RCC 7860 (cell line): ENCODE measurements at places on chromosomes 11 and 22.

DNA sequence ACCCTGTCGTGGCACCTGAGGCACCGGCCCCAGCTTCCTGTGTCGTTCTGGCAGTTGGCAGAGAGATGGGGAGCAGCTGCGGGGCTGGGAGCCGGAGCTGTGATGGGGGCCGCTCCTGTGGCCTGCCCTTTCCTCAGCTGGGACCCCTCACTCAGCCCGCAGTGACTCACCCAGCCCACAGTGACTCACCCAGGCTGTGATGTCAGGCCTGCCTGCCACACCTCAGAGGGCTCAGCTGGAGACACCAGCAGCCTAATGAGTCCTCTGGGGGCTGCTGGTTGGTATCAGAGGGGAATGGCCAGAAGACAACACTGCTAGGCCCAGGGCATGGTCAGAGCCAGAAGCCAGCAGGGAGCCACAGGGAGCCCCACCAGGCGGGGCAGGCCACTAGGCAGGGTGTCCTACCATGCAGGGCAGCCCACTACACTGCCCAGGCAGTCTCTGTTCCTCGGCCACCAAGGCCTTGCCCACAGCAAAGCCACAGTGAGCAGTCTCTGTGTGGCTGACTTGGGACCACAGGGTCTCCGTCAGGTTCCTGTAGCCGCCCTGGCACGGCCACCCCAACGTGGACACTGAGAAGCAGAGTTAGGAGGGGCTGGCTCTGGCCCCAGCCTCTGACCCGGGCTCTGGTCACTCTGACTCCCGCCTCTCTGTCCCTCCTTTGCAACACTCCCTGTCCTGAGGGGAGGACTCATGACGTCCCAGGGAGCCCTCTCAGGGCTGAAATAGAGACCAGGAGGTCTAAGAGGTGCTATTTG is 4.2 kb upstream of the FXYD2 start:
- DNase-seq, result peak; percentile 81

DNA sequence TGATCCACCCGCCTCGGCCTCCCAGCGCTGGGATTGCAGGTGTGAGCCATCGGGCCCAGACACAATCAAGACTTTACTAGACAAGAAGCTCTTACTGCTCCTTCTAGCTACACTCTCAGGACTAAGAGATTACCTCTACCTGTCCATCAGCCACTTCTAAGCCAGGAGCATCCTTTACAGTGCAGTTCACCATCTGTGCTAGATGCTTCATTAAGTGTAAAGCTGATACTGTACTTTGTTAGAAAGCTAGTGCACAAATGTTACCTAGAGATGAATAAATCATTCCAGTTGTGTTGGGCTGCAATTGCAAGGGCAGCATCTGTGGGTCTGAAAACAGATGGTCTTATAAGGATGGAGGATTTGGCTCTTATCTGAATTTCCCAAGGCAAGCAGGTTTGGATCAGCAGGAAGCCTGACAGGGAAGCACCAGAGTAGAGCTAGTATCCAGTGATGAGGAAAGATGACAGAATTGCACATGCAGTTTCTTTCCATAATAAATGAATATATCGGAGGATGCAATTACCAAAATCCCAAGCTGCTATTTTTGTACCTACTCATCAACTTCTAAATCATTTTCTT is 58.3 kb downstream of the FAM168A start:
- no peak for DNase-seq

DNA sequence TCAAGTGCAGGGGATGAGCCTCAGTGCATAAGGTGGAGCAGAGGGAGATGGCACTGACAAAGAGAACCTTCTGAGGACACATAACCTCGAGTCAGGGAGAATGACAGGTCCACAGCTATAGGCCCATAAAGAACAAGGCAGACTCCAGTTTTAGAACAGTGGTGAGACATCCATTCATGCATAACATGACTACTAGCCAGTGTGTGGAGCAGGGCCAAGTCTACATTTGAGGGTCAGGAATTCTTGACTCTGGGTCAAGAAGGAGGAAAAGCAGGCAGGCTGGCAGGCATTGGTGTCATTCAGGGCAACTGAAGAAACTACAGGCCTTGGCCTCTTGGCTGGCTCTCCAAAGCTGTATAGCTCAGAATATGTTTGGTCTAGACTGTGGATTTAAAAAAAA is 54.9 kb downstream of the MTNR1B start:
- peak; percentile 83 for DNase-seq

GRCh38 chr11:1149545-1149944 is 8.2 kb upstream of the MUC5AC start:
- no peak for DNase-seq

DNA sequence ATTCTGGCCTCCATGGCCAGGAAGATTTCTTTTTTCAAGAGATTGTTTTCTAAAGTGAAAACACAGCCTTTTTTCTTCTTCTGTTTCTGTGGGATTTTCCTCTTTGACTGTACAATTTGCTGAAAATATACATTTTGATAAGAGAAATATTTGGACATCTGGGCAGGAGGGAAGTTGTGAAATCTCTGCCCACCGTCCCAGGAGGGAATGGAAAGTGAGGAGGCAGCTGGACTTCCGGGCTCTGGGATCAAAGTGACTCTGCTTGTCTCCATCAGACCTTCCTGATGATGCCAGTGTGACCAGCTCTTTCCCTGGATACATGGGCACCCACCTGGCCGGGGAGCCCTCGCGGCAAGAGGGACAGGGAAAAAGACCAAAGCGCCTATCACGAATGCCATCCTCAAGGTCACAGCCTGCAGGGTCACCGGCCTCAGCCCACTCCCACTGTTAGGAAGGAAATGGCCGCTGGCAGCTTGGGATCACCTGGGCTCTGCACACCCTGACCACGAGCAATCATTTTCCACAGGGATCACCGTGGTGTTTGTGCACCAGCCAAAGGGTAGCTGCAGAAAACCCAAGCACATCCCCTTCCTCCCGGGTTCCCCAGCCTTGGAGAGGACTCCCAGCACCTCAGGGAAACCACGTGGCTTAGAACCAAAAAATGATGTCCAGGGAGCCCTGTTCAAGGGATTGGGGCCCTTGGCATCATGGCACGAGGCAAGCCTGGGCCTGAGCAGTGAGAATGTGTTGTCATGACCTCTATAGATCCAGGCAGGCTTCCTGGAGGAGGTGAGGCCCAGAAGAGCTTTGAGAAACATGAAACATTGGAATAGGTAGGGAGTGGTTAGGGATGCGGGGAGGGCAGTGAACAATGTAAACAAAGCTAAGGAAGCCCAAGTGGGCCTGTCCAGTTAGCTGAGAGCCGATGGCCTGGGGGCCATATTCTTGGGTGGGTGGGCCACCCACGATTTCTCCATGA is 29.1 kb upstream of the CCND1 start:
- no peak for DNase-seq

- DNase-seq, result no peak
Measured at GRCh38 chr11:13208921-13209320, 68.7 kb upstream of the BMAL1 start.

DNA sequence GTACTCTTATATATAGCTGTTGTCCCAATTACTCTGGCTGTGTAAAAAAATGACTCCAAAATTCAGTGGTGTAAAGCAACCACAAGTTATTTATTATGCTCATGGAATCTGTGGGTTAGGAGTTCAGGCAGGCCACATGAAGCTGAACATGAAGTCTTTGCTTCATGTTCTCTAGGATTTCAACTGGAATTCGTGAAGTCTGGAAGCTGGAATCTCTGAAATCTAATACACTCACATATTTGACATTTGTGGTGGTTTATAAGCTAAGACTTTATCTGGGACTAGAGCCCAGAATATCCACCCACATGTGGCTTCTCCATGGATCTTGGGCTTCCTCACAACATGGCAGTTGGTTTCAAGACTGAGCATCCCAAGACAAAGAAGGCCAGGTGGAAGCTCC is 430.6 kb downstream of the MIAT start:
- peak; percentile 31 for DNase-seq

DNA sequence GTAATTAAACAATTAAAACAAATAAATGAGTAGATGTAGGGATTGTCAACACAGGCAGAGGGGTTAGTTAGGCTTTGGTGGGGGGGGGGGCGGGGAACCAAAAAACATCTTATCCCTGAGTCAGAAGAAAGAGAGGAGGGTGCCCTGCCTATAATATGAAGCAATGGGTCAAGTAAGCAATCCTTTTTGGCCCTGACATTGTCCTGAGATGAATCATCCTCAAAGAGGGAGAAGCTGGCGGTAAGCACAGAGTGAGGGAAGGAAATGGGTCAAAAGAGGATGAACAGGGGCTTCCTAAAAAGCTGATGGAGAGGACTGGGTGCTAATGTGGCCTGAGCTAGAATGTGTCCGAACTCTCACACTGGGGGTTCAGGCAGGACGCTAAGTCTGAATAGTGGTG is 4.7 kb downstream of the OLFML1 start:
- no peak for DNase-seq

DNA sequence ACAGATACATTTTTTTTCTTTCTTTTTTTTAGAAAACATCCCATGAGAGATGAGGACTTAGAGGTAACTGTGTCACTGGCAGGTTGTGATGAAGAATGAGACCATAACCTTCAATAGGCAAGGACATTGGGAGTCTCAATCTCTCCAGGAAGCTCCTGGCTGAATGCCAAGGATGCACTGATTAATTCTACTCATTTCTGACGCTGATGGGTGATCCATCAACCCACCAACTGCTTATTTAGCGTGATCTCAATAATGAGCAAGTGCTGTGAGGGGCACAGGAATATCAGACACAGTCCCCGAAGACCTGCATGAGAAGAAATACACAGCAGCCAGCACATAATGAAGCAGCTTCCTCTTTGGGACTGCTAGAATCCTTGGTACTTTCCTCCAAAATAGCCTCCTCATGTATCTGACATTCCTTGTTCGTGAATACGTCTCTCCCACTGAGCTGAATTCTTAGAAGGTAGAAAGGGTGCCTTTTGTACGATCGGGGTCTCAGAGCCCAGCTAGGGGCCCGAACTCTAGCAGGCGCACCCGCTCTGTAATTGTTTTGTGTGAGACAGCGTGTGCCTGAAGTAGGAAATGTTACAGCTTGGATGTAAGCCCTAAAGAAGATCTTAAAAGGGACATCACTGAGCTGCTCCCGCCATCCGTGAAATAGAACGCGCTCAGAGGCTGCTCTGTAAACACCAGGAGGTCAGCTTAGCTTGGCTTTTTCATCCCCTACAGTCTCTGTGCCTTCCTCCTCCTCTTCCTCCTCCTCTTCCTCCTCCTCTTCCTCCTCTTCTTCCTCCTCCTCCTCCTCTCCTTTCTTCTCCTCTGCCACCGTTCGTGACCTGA is 7.2 kb downstream of the CLMP start:
- DNase-seq, result no peak

DNA sequence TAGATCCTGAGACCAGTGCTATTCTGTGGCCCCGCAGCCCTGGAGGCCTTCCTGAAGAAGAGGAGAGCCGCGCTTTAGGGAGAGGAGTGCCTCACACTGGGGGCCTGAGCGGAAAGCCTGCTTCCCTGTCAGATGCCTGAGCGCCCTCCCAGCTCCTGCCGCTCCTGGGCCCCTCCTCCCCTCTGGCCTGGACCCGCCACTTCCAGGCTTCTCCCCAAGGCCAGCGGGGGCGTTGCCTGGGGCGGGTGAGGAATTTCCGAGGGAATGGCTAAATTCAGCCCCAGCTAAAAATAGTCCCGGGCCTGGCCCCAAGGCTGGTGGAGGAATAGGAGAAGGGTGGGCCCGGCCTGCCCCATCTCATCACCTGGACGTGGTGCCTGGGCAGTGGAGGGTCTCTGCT is 15.4 kb downstream of the ARHGEF17 start:
- no peak for DNase-seq

DNA sequence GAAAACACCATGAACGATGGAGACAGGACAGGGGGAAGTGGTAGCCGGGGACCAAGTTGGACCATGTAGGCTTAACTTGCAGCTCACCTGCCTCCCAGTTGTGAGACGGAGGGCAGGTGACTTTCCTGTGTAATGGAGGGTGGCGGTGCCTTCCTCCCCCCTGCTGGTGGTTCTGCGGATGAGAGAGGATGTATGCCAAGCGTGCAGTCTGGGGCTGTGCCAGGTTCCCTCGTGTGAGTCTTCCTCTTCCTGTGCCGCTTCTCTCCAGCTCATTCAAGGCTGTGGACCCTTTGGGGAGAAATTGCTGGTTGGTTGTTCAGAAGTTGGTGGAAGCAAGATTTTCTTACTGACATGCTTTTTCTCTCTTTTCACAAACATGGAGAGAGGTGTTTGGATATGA is 35.1 kb downstream of the MPPED1 start:
- no peak for DNase-seq

DNA sequence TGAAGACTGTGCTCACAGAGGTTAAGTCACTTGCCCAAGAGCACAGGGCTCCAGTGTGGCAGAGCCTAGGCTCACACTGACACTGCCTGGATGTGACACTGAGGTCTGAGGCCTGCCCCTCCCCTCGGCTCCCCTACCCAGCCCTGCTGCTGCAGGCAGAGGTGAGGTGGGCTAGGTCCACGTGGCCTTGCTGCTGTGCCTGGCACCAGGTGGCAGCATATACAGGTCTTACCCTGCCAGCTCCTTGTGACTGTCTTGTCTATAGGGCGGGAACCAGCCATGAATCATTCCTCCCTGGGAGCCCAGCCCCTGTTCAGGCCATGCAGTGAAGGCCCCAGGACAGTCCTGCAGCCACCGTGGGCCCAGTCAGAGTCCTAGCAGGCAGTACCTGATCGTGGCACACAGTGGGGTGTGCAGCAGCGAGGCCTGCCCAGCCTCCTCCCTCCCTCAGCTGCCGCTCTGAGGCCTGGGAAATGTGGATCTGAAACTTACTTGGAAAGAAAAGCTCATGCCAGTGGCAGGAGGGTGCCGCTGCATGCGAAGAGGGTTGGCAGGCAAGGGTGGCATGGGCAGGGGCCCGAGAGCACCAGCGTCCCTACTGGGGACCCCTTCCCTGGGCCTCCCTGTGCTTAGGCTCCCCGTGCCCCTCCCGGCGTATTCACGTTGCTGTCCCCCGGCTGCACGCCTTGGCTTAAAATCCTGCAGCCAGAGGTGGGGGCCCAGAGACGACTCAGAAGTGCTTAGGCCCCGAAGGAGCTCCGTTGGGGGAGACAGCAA is 1.2 kb upstream of the CERK start:
- DNase-seq, result no peak

GRCh38 chr22:40819599-40820140 is 524 bp upstream of the SLC25A17 start:
- DNase-seq, result no peak

DNA sequence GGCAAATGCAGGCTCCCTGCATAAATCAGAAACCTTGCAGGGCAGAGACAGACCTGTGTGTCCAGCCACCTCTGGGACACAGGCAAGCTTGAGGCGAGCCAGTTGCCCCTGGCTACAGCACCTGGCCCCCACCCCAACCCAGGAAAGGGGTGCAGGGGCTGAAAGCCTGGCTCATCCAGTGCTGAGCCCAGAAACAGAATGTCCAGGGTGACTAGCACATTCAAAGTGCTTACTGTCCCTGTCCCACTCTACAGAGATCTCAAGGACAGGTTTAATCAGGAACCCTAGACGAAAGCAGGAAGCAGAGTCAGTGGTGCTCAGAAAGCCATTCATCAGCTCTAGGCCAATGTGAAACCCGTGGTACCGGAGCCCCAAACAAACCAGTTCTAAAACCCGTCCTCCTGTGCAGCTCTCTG is 31.9 kb downstream of the PLEKHA7 start:
- no peak for DNase-seq
